ENCODE measurements at places on chromosomes 16 and 17.

- no peak for DNase-seq
These were observed 3.8 kb downstream of the YBX2 start for GRCh38 chr17:7290685-7291084.

DNA sequence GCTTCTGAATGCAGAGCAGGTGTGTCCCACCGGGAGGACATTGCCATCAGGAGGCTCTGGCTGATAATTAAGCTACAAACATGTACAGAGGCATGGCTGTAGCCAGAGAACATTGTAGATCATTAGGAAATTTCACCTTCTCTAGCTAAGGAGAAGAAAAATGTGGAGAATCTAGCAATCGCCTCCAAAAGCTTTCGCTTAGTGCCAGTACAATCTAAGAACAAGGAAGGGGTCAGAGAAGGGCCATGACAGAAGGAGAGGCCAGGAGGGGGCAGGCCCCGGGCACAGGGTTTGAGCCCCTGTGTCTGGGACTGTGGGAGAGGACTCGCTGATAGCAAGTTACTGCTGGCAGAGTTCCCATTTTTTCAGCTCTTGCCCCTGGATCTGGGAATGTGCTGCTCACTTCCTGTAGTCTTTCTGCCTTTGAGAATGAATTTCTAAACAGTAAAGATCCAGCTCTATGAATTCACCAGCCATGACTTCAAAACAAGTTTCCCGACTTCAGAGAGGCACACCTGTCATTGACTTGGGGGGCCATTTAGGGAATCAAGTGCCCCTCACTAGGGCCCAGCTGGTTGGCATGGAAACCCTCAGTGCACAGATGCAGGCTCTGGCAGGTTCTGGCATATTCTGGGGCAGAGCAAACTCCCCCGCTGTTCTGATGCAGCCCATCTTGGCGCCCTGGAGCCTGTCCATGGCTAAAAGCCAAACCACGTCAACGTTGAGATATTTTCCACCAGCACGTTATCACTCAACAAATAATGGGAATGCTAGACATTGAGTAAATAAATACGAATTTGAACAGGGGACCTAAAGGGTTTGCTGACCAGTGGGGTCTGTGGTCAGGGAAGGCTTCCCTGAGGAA, 59.5 kb upstream of the CACNG4 start:
- DNase-seq, result no peak

GRCh38 chr17:77323413-77324171, 182.8 kb downstream of the SEC14L1 start:
- DNase-seq, result no peak

- no peak for DNase-seq
These were observed 1.2 kb downstream of the IRF8 start for GRCh38 chr16:85900027-85900792.

- DNase-seq, result no peak
These were observed 926 bp downstream of the MYH10 start for GRCh38 chr17:8629371-8630226.

DNA sequence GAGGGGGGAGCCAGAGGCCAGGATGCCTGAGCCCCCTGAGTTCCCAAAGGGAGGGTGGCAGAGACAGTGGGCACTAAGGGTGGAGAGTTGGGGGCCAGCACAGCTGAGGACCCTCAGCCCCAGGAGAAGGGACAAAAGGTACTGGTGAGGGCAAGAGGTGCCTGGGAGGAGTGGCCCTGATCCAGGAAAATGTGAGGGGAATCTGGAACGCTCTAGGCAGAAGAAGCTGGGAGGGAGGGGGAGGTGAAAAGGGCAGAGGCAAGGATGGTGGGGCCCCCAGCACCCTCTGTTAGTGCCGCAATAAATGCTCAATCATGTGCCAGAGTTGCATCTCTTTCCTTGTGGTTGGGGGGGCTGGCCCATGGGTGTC, 1.1 kb downstream of the TCAP start:
- DNase-seq, result no peak

- no peak for DNase-seq
These were observed 33.5 kb downstream of the PPM1E start for GRCh38 chr17:58789160-58789559.

GRCh38 chr17:61406971-61407911, 7.6 kb downstream of the TBX2 start:
- DNase-seq, result no peak

DNA sequence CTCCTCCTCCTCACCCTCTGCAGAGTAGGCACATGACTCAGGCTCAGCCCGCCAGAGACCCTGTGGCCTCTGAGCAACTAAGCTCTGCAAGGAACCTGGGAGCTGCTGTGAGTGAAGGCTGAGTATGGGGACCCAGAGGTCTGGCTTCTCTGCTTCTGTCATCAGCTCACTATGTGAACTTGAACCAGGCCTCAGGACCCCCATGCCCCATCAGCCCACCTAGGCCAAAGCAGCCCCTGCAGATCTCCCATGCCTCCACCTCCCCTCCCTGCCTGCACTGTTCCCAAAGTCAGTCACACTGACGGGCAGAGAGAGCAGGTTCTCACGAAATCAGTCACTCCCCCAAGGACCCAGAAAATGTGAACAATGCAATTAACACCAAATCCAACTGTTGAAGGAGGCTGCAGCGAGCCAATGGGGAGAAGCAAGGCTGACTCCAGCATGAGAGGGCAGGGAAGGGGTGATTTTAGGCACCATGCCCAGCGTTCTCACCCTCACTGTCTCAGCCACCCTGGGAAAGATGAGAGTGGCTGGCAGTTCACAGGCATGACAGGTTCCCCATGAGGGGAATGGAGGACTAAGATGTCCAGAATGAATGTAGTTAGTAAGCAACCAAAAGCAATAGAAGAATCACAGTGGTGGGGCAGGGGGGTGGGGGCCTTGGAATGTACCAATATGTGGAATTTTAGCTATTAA, 60.6 kb downstream of the BEAN1 start:
- no peak for DNase-seq

DNA sequence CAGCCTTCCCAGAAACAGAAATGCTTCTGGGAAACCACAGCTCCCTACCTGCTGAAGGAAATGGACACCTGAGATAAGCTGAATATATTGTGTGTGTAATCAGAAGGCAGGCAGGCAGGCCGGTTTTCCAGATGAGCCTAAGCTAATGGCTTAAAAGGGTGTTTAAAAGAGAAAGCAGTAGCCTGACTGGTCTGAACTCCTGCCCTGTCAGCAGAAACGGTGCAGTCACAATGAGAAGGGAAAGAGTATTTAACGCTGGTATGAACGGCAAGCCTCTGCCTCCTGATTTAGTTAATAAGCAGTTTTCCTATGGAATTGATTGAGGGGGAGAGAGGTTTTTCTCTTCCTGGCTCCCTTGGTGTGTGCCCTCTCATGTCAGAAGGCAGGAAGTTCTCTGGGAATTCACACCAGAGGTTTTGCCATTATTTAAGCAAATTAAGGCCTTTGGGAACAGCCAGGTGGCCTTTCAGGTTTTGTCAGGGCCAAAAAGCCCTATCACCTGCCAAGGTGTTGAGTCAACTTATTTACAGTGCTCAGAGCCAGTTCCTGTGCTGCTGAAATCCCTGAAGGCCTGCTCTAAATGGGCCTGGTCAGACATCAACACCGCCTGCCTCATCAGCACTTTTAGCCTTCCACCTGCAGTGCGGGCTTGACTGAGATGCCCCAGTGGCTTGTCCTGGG, 41.6 kb downstream of the CDH1 start:
- DNase-seq, result no peak

GRCh38 chr17:18027280-18027679, 11.7 kb downstream of the ATPAF2 start:
- DNase-seq, result no peak

DNA sequence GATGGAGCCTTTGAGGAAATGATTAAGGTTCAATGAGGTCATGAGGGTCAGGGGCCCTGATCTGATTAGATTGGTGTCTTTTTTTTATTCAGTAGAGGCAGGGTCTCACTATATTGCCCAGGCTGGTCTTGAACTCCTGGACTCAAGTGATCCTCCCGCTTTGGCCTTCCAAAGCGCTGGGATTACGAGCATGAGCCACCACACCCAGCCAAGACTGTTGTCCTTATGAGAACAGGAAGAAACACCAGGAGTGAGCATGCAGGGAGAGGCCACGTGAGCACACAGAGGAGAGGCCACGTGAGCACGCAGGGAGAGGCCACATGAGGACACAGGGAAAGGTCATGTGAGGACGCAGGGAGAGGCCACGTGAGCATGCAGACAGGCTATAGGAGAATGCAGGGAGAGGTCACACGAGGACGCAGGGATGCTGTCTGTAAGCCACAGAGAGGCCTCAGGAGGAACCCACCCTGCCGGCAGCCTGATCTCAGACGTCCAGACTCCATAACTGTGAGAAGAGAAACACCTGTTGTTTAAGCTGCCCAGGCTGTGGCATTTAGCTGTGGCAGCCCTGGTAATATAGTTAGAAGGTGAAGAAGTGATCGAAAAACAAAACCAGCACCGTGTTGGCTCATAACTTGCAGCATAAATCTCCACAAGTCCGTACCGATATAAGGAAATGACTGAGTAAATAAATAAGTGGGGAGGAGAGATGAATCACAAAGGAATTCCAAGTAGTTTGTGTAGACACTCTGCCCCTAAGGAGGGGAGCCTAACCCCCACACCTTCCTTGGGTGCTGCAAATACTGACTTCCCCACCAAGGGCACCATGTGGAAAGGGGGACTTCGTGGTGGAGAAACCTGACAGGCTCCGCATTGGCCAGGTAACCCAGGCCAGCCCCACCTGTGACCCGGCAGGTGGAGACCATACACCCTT, 14.6 kb upstream of the CSNK1D start:
- DNase-seq, result no peak

DNA sequence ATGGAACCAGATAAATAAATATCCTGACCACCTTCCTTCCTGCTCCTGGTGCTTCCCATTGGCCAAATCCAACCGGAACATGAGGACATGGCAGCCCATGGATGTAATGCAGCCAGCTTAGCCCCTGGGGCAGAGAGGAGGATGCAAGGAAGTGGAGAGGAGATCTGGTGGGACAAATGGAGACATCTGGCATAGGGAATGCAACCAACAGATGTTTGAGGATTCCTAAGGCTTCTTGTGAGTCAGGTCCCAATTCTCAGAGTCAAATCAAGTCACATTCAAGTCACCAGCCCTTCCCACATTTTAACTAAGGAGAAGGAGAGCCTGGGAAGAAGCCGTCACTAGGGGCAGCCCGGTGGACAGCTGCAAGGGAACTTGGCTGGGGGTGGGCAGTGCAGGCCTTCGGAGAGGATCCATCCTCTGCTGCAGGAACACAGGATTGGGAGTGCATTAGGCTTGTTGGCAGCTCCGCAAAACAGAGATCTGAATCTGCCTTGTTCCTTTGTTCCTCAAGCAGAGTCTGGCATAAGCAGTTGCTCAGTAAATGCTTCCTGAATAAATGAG, 62.8 kb upstream of the HS3ST2 start:
- DNase-seq, result no peak

- DNase-seq, result no peak
These were observed 4.1 kb upstream of the SLC38A10 start for GRCh38 chr17:81298991-81299738.

DNA sequence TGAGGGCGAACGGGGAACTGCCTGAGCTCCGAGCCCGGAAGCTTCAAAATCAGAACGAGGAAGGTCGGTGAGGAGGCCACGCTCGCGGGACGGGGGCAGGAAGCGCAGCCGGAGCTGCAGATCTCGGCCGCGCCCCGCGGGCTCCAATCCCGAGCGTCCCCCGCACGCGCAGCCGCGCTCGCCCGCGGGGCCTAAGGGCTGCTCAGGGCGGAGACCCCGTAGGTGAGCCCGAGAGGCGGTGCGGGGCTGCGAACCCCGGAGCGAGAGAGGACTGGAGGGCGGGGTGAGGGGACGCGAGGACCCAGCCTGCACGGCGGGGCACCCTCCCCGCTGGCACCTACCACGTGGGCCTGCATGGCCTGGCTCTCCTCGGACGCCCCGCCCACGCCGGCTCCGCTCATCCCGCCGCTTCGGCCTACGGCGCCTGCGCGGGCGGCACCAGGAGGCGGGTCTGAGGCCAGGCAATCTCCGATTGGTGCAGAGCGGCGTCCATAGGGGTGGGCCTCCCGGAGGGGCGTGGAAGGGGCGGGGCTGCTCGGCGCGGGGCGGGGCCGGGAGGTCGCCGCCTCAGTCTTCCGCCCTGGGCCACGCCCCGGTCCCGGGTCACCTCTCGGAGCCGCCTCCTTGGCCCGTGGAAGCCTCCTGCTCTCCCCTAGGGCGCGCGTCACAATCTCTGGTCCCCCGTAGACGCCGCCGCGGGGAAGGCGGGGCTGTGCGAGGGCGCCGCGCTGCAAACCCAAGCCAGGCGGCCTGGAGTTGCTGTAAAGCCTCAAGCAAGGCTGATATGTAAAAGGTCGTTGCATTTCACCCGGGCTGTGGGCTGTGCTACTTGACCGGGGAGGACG, 27.8 kb upstream of the METRNL start:
- DNase-seq, result peak; percentile 87

DNA sequence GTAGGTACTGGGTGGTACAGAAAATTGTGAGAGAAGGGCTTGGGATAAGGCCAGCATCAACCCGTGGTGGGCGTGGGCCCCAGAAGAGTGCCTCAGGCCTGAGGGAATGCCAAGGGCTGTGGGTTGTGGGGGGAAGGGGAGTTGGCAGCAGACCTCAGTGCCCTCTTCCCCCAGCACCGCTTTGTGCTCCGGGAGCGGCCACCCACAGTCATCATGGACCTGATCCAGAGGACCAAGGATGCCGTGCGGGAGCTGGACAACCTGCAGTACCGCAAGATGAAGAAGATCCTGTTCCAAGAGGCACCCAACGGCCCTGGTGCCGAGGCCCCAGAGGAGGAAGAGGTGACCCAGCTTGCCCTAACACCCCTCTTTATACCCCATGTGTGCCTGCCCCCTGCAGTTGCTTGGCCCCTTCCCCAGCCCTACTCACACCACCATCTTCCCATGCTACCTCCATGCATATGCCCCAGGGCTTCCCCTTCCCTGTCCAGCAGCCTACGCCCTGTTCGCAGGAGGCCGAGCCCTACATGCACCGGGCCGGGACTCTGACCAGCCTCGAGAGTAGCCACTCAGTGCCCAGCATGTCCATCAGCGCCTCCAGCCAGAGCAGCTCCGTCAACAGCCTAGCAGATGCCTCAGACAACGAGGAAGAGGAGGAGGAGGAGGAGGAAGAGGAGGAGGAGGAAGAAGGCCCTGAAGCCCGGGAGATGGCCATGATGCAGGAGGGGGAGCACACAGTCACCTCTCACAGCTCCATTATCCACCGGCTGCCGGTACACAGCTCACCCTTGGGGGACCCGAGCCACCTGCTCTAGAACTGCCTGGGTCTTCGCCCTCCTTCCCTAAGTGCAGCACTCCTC, 9.1 kb downstream of the TAOK2 start:
- no peak for DNase-seq

All from NT2/D1 (cell line).